ENCODE measurements at places on chromosomes 6 and 20.

- no peak for DNase-seq
These were observed 98.8 kb downstream of the MYLK4 start for GRCh38 chr6:2651961-2652360.

GRCh38 chr20:12575352-12576095 is 433.2 kb upstream of the SPTLC3 start:
- DNase-seq = no peak

DNA sequence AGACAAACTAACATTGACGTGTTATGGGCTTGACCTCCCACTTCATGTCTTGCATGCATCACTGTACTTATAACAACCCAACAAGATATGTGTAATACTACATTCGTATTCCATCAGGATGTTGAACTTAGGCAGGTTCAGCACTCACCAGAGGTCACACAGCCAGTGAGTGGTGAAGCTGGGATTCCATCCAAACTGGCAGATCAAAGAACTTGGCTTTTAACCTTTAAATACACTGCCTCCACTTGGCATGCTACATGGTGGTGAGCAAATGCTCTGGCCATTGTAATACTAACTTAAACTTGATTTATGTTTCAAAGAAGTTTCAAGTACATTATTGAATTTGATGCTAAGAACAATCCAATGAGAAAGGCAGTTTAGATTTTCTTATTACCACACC is 10.7 kb upstream of the HDDC2 start:
- no peak for DNase-seq

DNA sequence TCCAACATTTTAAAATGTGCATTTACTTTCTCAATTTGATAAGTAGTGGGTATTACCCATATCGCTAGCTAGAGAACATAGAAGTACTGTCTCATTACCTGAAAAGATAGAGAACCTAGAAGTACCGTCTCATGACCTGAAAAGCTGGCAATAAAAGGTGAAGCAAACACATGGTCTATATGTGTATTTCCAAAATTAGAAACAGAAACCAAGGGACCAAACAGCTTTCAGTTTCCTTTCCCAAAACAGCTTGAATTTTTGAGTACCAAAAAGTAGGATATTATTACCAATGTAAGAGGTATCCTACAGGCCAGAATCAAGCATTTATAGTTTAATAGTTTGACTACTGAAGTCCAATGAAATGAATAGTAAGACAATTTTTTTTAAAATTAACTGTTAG is 77.2 kb downstream of the KIF13A start:
- no peak for DNase-seq

- DNase-seq = no peak
These were observed 114.3 kb downstream of the DST start for GRCh38 chr6:56528412-56528841.

DNA sequence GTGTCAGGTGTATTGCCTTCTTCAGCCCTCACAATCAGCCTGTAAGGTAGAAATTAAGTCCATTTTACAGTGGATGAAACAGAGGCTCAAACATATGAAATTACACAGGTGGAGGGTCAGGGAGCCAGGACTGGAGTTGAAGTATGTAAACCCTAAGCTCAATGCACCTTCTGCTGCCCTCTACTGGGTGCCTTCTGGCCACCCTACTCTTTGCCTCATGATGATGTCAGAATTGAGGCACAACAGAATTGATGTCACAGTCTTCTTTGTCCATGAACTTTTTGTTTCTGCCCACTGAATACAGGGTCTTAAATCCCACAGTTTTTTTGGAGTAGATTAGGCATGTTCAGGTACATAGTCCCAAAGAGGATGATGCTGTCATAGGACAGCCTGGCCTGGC is 400.8 kb upstream of the CHD6 start:
- no peak for DNase-seq

GRCh38 chr6:122894791-122895190 is 101.2 kb upstream of the CLVS2 start:
- DNase-seq = no peak

DNA sequence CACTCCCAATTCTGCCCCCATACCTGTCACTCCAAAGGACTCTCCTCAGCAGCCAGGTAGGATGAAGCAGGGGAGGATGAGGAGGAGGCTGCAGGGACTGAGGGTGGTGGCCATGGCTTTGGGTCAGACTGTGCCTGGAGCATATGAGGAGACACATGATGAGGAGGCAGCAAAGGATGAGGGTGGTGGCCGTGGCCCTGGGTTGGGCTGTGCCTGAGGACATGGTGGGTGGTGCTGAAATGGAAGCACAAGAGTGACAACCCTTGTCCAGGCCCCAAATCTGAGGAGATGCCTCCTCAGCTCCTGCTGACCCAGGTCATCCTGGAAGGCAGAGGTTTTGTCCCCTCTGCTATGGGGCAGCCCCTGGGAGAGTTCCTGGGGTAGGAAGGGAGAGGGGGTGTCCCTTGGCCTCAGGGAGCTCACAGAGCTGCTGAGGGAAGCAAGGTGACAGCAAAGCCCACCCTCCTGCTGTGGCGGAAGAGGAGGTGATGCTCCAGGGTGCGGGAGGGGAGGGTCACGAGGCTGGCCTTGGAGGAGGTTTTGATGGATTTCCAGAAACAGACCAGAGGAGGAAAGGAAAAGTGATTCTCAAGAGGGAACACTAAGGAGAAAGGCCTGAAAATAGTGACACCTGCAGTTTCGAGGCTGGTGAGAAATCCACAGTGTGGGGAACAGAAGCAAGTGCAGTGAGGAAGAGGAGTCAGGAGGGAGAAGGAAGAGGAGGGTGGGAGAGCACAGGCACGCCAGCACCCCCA is 4.6 kb downstream of the RAET1G start:
- no peak for DNase-seq

- no peak for DNase-seq
These were observed 373.7 kb upstream of the SOX4 start for GRCh38 chr6:21219856-21220255.

DNA sequence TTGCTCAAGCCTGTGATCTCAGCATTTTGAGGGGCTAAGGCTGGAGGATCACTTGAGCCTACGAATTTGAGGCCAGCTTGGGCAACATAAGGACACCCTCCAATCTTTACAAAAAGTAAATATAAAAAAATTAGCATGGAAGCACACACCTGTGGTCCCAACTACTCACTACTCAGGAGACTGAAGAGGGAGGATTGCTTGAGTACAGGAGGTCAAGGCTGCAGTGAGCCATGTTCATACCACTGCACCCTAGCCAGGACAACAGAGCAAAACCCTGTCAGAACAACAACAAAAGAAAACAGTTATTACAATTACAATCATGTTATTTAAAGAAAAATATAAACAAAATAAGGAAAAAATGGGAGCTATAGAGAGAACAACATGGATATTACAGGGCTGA is 82.5 kb upstream of the TNFAIP3 start:
- DNase-seq = no peak

GRCh38 chr20:3680701-3681351 is 984 bp downstream of the ADAM33 start:
- DNase-seq = no peak

- no peak for DNase-seq
These were observed 217.3 kb downstream of the ATXN1 start for GRCh38 chr6:16544006-16544405.

GRCh38 chr6:20274137-20274536 is 61.9 kb upstream of the MBOAT1 start:
- no peak for DNase-seq

DNA sequence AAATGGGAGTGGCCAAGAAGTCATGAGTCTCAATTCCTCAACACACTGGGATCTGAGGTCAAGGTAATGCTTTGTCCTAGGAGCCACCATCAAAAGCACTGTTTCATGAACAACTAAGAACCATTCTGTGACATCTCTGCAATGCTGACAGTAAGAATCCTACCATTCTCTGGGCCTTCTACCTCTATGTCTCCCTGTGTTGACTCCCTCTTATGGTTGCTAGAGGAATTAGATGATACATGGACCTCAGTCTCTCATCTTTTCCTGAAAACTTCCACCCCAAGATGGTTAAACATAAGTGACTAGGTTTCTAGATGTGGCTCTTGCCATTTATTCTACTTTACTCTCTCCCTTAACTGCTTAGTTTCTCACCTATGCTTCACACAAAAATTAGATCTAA is 9.1 kb downstream of the MTRF1L start:
- no peak for DNase-seq

DNA sequence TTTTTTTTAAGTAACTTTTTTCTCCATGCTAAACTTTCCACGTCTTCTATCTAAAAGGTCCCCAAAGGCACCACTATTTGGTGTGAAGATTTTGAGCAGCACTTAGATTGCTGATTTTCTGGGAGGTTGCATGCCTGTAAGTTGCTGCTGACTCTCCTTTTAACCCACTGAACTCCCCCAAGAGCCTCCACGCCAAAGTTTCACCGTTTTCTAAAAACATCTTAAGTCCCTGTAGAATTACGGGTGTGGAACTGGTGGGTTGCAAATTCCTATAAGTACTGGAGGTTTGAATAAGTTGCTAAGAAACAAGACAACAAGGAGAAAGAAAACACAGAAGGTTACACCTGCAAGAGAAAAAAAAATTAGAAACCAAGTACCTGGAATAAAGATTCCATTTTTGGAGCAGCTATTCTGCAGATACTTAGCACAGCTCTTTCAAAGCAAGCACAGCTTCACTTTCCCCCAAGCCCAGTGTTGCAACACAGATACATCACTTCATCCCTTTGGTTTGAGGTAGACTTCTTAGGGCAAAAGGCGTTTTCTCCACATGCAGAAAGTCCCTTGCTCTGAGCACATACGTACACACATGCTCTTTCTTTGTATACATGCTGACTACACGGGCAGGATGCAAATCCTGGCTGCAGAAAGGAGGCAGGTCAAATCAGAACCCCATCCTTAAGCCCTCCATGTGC is 5.0 kb downstream of the JAG1 start:
- no peak for DNase-seq

- no peak for DNase-seq
These were observed 37.2 kb downstream of the EDN1 start for GRCh38 chr6:12327391-12327790.

GRCh38 chr6:34241351-34242215 is 4.9 kb downstream of the HMGA1 start:
- no peak for DNase-seq

- DNase-seq = no peak
These were observed 176.8 kb downstream of the VEGFA start for GRCh38 chr6:43946641-43947363.

- no peak for DNase-seq
These were observed 2.5 kb downstream of the CNR1 start for GRCh38 chr6:88163616-88164015.

DNA sequence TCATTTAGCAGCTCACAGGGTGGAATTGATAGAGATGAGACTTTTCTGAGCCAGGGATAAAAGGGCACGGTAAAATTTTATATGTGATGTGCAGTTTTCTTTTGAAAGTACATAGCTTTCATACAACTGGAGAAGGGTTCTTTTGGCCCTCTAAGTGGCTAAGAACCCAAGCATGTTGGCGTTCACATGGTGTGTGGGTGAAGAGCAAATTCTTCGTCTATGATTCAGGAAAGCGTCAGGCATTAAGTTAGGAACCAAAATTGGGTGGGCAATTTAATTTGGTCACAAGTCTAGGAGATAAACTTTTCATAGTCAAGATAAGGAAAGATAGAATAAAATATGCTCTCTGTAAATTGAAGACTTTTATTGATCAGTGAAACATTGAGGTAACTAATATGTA is 153.9 kb downstream of the UTRN start:
- DNase-seq = no peak

GRCh38 chr6:14883921-14884320 is 361.9 kb upstream of the JARID2 start:
- no peak for DNase-seq

Measured in cortex of kidney (tissue), 1 donor.